ENCODE measurements at places on chromosomes 11 and 22.

DNA sequence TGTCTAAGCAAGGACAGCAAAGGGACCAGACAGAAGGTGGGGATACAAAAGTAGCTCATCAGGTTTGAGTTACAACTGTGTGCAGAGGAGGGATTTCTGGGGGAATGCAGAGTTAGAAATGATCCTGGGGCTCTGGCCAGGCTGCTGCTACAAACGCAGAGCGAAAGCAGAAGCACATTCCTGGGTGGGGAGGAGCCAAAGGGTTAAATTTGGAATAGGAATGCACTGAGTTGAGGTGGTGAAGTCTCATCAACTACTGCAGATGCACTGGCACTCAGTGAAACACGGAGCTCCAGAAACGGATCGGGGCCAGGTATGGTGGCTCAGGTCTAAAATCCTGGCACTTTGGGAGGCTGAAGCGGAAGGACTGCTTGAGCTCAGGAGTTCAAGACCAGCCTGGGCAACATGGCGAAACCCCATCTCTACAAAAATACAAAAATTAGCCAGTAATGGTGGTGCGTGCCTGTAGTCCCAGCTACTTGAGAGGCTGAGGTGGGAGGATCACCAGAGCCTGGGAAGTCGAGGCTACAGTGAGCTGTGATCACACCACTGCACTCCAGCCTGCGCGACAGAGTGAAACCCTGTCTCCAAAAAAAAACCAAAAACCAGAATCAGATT, 3.2 kb downstream of the CHKA start:
- DNase-seq, result no peak

GRCh38 chr11:69080257-69080995, 31.7 kb downstream of the TPCN2 start:
- DNase-seq, result no peak

DNA sequence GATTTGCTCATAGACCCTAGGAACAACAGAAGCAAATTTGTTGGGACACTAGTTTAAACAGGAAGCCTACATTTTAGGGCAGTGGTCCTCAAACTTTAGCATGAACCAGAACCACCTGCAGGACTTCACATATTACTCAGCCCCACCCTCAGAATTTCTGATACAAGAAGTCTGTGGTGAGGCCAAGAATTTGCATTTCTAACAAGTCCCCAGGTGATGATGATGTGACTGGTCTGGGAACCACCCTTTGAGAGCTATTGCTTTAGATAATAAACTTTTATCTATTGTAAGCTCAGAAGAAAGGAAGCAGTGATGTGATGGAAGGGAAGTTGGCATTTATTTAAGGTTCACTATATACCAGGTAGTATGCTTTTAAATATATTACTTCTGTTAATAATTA, 194.0 kb downstream of the FAM181B start:
- DNase-seq, result no peak

GRCh38 chr22:43887391-43887790, 4.4 kb downstream of the PNPLA5 start:
- no peak for DNase-seq

- DNase-seq, result peak; percentile 35
Observed at GRCh38 chr11:35487532-35488078, 37.8 kb downstream of the PAMR1 start.

- DNase-seq, result no peak
Observed at GRCh38 chr22:37925330-37925729, 19.2 kb downstream of the MICALL1 start.

DNA sequence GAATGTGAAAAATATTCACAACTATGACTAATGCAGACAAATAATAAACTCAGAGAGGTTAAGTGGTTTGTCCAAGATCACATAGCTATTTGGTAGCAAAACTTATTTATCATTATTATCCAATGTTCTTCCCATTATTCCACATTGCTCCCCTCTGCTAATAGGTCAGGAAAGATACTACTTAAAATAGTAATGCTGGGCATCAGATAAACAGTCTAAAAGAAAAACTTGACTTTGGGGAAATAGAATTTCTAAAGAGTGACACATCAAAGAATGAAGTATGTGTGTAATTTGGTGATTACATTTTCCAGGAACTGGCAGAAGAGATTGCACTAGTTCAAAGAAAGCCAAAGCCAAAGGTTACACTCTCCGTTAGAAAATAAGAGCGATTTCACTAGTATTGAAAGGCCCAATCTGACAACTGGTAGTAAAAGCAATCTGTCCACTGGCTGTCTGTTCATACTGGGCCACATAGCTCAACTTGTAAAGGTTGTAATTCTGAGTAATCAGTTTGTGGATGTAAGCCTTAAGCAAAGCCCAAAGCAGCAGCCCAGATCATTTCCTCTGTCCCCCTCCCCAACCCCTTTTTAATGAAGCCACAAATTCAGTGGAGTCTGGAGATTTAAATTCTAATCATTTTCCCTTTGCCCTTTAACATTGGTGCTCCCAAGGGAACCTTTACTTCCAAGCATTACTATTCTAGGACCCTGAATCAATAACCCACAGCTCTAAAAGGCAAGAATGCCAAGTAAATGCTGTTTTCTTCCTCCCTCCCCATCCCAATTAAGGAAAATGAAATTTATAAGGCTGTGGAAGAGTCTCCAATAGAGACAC, 283.5 kb downstream of the TTC28 start:
- DNase-seq, result no peak

DNA sequence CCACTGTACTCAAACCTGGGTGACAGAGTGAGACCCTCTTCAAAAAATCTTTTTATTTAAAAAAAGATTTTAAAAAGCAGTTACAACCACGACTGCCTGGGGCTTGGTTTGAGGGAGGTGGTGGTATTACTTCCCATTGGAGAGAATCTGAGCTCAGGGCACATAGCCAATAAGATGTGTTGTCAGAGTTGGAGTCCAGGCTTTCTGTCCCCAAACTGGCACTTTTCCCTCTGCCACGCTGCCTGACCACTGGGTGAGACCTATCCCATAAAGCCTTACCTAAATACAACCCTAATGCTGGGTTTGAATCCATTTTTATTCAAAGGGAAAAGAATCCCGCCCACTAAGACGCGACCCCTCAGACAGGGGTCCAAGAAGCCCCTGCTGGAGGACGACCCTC, 11.5 kb downstream of the CHADL start:
- DNase-seq, result no peak

GRCh38 chr22:36223504-36223903, 15.8 kb downstream of the APOL2 start:
- no peak for DNase-seq

DNA sequence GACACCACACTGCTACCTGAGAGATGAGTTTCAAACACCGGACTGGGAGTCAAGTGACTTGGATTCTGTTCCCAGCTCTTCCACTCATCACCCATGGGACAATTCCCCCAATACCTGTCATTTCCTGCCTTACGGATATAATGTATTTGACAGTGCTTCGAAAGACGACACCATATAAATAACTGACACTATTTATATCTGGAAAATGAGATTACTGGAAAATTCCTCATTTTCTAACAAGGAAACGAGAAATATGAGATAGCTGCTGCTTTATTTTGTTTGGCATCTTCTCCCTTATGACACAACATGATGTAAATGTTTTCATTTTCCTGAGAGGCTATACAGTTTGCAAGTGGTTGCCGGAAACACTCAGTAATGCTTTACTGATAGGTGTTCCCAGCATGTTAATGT, 8.6 kb downstream of the HSCB start:
- DNase-seq, result no peak

DNA sequence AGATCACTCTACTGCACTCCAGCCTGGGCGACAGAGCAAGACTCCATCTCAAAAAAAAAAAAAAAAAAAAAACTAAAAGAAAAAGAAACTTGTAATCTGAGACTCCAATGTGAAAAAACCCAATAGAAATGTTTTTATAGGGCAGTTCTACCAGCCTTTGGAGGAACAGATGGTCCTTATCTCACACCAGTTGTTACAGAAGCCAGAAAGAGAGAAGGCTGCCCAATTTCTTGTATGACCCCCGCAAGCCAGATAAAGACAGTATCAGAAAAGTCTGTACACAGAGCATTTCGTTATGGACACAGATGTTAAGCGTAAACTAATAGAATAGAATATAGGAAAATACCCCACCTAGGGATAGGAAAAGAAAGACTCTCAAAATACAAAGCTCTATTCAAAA, 11.3 kb upstream of the TSGA10IP start:
- peak; percentile 97 for DNase-seq

GRCh38 chr11:92830377-92831155, 138.9 kb upstream of the MTNR1B start:
- peak; percentile 95 for DNase-seq

- DNase-seq, result no peak
Observed at GRCh38 chr22:37842015-37842793, 1.9 kb downstream of the ANKRD54 start.

- no peak for DNase-seq
Observed at GRCh38 chr11:24925091-24925490, 428.2 kb downstream of the LUZP2 start.

DNA sequence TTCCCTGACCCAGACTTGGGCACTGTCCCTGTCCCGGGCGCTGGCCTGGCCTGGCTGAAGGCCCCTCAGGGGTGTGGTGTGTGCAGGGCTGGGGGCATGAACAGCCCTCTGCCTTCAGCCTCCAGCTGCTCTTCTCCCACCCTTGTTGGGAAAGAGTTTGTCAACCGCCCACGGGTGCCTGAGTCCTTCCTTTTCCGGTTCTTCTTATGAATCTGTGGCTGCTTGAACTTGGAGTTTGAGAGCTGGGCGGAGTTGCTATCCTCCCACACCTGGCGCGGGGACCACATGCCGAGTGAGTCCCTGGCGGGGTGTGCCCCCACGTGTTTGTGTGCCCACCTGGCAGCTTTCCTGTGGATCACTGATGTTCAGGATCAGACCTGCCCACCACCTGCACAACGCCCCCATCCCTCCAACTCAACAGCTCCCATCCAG, 13.4 kb downstream of the NFAM1 start:
- DNase-seq, result peak; percentile 96

DNA sequence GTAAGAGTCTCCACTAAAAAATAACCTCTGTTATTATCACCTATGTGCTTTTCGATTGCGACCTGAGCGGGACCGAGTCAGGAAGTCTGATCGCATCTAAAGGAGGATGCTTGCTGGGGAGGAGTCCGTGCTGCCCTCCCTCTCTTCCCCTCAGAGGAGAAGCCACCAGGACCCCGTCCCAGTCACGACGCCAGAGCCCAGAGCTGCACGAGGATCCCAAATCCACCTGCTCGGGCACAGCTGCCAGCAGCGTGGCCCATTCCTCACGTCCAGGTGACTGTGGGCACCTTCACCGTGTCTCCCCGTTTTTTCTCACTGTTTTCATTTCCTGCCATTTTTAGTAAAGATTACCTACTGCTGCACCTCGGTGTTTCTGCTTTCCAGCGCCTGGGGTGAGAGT, 390.3 kb downstream of the BRD1 start:
- DNase-seq, result no peak

GRCh38 chr11:35815556-35816315, 128.1 kb upstream of the LDLRAD3 start:
- DNase-seq, result no peak

DNA sequence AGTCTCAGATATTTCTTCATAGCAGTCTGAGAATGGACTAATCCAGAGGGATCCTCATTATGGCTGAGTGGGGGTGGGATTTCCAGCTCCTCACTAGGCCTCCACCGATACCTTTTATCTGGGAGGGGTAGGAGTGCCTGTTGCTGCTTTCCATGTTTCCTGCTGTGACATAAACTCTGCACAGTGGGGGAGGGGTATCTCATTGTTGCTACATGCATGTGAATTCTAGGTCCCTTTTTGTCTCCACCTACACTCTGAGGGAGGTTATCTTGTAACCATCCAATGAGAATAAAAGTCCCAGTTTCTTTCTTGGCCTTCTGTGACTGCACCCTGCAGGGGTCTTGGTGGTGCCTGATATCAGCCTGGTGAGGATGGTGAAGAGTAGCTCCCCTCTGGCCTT, 60.5 kb downstream of the ADAMTS15 start:
- DNase-seq, result no peak

Measured in NCI-H2171 treated with DMSO at 0.1 percent for 48 hours (cell line).